KBM-7 (cell line): ENCODE measurements at places on chromosomes 3 and 15.

DNA sequence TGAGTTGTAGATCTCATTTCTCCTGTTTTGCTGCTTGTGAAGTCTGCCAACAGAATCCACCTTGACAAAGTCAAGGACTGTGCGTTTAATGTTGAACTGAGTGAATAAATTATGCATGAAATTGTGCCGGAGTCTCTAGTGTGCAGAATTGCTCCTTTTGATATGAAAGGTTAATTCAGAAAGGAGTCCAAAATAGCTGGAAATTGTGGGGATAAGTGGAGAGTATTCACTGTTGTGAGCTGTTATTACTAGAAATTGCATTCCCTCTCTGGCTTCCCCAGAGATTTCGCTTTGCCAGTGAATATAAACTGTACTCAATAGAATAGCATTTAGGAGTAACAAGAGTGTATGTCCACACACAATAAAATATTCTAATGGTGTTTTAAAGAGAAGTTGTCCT lies 43.1 kb downstream of the SAMMSON start:
- no peak for DNase-seq

DNA sequence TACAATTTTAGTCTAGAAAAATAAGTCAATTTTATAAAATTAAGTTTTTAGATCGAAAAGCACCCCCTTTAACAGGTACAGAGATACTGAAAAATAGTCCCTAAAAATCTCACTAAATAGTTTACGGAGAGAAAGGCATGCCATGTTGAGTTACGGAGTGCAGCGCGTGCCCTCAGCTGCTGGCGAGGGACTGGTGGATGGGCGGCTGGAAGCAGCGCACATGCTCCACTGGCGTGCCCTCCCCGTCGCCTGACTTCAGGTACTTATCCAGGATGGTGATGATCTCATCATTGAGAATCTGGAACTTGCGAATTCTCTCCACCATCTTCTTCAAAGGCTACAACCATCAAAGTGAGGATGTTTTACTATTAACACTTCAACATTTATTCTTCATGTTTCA lies 31.4 kb downstream of the NIPA2 start:
- no peak for DNase-seq

- no peak for DNase-seq
These were observed 32.6 kb upstream of the GABRB3 start for GRCh38 chr15:26805470-26805869.

- DNase-seq, result no peak
These were observed 148.3 kb downstream of the ROBO2 start for GRCh38 chr3:77188210-77188609.

GRCh38 chr3:160232014-160232413 lies 6.8 kb downstream of the C3orf80 start:
- no peak for DNase-seq

DNA sequence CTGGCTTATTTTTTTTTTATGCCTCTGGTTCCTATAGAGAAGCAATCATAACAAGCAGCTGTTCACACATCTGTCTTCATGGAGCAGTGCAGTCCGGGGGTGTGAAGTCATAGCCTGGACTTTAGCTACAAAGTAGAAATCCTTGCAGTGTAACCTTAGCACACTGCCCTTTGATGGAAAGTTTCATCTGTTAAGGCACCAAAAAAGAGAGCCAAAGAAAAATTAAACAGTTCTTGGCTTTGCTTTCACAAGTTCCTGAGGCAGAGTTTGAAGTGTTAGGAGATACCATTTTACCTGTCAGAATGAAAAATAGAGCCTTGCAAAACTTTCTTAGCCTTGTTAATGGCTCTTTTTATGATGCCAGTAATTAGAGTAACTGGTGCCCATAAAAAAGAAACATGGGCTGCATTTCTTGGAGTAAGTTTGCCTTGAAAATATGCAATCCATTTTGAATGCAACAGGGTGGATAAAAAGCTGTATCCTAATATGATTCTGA lies 84.1 kb downstream of the PIK3R4 start:
- no peak for DNase-seq

DNA sequence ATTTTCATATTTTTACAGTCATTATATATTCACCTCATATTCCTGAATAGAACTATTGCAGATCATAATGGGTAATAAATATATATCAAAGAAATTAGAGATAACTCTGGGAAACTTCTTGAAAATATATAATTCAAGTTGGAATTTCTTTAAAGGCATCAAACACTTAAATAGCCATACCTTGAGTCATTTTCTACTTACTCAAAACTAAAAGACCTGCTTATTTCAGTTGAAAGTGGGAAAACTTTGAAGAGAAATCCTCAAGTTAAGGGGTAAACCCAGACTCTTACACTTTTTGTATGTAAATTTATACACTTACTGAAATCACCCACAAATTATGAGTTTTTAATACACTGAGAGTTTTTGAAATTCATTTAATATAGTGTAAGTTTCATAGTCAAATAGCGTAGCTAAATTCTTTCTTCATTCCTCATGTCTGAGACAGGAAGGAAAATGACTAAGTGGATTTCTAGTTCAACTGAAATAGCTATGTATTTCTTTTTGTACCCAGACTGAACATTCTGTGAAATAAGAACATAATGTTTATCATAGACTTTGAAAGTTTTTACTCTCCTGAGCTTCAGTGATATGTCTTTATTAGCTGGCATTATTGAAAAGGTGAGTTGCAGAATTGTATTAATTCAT lies 4.6 kb upstream of the ALCAM start:
- DNase-seq, result no peak

- DNase-seq, result no peak
These were observed 69.3 kb upstream of the CGNL1 start for GRCh38 chr15:57306944-57307411.

- no peak for DNase-seq
These were observed 7.8 kb downstream of the CCDC80 start for GRCh38 chr3:112633191-112633590.

GRCh38 chr3:8968375-8968882 lies 5.2 kb upstream of the RAD18 start:
- DNase-seq, result no peak

DNA sequence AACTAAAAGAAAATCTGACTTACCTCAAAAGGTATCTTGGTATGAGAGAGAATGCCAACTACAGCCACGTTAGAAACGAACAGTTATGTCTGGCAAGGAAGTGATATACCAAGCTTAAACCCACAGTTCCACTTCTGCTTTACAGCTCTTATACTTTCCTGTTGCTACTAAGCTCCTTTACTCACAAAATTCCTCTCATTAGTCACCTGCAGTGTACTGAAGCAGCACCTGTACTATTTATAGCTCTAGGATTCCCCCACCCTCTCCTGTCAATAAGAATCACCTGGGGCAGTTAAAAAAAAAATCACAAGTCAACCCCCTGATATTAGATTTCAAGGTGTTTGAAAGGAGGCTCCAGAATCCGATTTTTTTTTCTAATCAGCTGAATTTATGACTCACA lies 2.9 kb upstream of the TMEM266 start:
- DNase-seq, result peak; percentile 55

DNA sequence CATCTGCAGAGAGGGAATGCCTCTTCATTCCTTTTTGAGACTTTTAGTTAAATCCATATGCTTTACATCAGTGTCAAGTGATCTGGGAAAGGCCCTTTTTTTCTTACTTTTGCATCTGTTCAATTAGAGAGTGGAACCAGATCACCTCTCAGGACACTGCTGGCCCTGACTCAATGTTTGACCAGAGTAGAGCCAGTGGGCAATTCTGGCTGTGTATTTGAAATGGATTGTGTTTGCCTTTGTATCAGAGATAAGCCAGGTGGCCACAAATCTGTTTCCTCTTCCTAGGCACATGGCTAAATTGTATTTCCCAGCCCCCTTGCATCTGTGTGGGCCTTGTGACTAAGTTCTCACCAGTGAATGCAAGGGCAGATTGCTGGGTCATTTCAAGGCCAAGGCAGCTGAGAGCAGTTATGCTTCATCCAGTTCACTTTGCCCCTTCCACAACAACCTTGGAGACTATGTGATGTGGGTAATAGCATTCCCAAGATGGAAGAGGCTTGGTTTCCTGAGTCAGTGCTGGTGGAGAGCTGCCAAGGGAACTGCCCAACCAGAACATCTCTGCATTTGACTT lies 75.6 kb upstream of the CACNA2D3 start:
- DNase-seq, result no peak

GRCh38 chr3:158333736-158334135 lies 223.8 kb downstream of the RSRC1 start:
- DNase-seq, result no peak

- no peak for DNase-seq
These were observed 419 bp upstream of the CALML4 start for GRCh38 chr15:68205558-68205944.

- DNase-seq, result no peak
These were observed 1114.0 kb upstream of the GBE1 start for GRCh38 chr3:82875401-82875800.

- DNase-seq, result no peak
These were observed 217.3 kb downstream of the TBC1D2B start for GRCh38 chr15:77860071-77860691.

GRCh38 chr3:45425237-45425933 lies 37.0 kb downstream of the LARS2 start:
- DNase-seq, result no peak

DNA sequence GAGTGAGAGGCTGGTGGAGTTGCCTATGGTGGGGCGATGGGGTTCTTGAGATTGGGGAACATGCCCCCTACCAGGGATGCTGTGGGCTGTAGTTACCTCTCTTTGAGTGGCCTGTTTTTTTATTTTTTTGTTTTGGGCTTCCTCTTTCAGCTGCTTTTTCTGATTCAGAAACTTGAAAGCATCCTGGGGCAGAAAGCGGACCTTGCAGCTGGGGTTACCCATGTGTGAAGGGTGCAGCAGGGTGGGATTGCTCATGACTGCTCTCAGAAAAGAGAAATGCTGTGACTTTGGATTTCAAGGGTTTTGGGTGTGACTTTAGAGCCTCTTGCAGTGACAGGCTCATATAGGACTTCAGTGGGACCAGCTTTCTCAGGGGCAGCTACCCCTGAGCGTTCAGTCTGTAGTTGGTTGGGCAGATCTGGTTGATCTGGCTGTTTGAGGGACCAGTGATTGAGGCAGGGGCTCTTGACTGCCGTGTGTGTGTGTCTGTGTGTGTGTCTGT lies 1.8 kb downstream of the LIMD1 start:
- peak; percentile 78 for DNase-seq

DNA sequence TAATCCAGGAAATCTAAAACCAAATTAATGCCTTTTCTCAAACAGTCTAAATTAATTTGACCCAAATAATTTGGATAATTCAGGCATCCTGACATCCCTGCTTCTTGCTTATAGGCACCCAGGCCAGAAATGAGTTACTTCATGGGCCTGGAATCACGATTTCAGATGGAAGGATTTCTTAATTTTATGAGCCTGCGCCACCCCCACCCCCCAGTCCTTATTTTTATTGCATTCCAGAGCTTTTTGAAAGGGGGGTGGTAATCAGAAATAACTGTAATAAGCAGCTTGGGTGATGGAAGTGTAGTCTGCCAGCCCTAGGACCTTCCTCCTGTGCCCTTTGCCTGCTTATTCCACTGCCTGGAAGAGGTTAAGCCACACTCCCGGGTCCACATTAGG lies 1.3 kb downstream of the AP2M1 start:
- DNase-seq, result no peak

- no peak for DNase-seq
These were observed 67.0 kb downstream of the WWTR1 start for GRCh38 chr3:149590691-149591441.

GRCh38 chr3:170226426-170226960 lies 4.3 kb downstream of the PRKCI start:
- DNase-seq, result no peak

GRCh38 chr3:4995500-4996053 lies 16.3 kb downstream of the BHLHE40 start:
- no peak for DNase-seq

DNA sequence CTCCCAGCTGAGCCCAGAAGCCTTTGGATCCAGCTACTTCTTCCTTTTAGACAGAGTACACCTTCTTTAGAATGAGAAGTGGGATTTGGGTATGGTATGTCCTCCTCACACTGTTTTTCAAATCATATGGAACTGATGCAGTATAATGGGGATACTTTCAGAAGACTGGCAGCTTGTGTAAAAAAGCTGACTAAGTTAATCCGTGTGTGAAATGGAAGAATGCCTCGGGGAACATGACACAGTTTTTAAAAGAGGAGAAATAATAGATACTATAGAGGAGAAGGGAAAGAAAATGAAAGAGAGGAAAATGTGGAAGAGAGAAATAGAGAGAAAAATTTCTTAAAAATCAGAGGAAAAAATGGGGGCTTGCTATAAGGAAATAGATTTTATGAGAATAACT lies 47.7 kb downstream of the TUSC7 start:
- no peak for DNase-seq

GRCh38 chr3:187445356-187445755 lies 77.2 kb downstream of the RTP4 start:
- DNase-seq, result no peak

- no peak for DNase-seq
These were observed 46.5 kb upstream of the ICE2 start for GRCh38 chr15:60525341-60526039.

GRCh38 chr3:60246361-60246760 lies 1004.9 kb downstream of the FHIT start:
- DNase-seq, result no peak

DNA sequence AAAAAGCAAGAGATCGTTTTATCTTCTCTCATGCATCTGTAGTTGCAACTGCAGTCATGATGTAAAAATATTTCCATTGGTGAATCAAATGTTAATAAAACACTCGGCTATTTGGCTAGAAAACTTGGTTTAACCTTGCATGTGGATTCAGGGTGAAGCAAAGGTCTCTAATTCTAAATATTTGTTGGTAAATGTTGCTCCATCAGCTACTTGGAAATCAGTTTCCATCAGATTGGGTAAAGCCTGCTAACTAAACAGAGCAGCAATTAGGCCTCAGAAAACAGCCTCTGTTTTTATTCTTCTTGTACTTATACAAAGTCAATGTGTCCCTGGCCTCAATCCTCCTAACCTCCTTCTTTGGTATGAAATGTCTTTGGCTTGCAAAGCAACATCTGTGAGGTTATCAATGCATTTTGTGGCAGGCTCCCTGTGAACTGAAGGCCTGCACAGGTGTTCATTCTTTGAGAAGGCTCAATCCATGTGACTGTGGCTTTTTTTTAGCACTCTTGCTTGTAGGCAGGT lies 312.3 kb downstream of the WDR72 start:
- no peak for DNase-seq

DNA sequence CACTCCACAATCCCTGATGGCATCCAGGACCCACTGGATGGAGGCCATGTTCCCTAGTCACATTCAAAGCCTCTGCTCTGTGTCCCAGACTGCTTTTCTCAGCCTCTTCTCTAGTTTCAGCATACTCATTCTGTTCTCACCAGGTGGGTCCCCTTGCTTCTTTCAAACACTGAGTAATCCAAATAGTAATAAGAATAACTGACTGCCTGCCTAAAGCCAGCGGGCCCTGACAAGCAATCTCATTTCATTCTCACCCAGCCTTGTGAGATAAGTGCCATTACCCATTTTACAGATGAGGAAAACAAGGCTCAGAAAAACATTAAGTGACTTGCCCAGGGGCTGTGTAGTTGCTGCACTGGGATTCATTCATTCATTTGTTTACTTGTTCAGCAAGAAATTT lies 25.4 kb downstream of the MAPKAPK3 start:
- DNase-seq, result no peak
